Vagina (tissue), 2 donors: ENCODE measurements at places on chromosomes 6 and 20.

GRCh38 chr20:32637311-32637710, 36.4 kb downstream of the C20orf203 start:
- DNase-seq: no peak

GRCh38 chr20:25203871-25204320, 8.4 kb downstream of the ENTPD6 start:
- no peak for DNase-seq

DNA sequence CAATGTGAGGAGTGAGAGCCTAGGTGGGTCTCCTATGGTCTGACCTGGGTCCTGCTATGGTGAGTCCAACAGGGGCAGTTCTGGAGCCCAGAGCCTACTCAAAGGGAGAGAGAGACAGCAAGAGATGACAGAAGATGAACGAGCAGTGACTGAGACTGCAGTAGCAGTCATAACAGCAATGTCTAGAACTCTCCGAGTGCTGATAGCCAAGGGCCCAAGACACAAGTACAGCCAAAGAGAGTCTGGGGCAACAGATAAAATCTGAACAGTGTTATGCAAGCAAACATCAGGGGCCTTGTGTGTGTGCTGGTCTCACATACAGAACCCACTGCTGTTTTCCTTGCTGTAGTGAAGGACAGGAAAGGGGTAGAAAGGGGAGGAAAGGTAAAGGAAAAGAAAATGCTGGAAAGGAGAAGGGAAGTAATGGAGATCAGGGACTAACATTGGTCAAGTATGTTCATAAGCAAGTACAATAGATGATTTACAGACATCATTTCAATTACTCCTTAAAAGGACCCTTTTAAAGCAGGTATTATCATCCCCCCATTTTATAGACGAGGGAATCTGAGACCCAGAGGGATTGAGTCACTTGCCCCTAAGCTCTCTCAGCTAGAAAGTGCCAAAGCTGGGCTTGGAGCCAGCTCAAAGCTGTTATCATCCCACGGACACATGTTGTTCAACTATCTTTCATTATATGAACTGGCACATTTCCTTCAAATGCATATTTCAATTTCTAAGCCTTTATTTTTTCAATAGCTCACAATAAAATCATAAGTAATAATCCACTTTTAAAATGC, 182.3 kb upstream of the RAB32 start:
- DNase-seq: no peak

DNA sequence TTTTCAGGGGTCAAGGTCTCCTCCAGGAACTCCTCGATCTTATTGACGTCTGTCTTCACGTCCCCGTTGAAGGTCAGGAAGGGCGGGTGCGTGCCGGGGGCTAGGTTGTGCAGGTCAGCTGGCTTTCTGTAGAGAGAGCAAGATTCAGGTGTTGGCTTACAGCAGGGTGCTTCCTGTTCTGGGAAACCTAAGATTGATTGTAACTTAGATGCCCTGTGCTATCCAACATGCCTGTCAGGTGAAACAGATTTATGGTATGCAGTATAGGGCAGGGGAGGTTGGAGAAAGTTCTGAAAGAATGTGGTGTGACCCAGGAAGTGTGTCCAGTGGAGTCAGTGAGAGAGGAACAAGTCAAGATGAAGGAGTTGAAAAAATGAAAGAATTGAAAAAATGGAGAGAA, 66.4 kb downstream of the CLIC5 start:
- DNase-seq: no peak

DNA sequence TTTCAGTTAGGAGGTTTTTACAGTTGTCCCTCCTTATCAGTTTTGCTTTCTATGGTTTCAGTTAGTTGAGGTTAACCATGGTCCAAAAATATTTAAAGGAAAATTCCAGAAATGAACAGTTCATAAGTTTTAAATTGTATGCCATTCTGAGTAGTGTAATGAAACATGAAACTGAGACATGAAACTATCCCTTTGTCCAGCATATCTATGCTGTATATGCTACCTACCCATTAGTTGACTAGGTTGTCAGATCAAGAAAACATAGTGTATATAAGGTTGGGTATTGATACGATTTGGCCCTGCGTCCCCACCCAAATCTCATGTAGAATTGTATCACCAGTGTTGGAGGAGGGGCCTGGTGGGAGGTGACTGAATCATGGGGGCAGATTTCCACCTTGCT, 39.1 kb downstream of the VGLL2 start:
- DNase-seq: no peak

DNA sequence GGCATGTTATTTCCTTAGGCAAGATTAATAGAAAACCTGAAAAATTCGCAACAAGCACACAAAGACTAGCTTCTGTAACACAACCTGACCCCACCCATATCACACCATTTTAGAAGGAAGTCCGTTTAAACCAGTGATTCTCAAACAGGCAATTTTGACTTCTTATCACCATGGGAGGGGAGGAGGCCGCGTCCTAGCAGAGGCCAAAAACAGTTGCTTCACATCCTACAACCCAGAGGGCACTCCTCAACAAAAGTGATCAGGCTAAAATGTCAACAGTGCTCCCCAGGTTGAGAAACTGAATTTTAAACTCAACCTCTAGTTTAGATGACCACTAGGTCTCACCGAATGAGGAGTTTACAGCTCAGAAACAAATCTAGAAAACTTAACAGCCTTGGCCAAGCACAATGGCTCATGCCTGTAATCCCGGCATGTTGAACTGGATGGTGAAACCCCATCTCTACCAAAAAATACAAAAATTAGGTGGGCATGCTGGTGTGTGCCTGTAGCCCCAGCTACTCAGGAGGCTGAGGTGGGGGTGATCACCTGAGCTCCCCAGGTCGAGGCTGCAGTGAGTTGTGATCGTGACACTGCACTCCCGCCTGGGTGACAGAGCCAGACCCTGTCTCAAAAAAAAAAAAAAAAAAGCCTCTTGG, 3.4 kb downstream of the SNX5 start:
- no peak for DNase-seq

- DNase-seq: no peak
Measured at GRCh38 chr6:136307351-136307750, 17.7 kb upstream of the BCLAF1 start.

- no peak for DNase-seq
Measured at GRCh38 chr6:113645986-113646385, 211.2 kb upstream of the MARCKS start.

- no peak for DNase-seq
Measured at GRCh38 chr6:129954749-129955431, 63.5 kb upstream of the L3MBTL3 start.

- DNase-seq: no peak
Measured at GRCh38 chr6:55399351-55399750, 72.1 kb downstream of the GFRAL start.

DNA sequence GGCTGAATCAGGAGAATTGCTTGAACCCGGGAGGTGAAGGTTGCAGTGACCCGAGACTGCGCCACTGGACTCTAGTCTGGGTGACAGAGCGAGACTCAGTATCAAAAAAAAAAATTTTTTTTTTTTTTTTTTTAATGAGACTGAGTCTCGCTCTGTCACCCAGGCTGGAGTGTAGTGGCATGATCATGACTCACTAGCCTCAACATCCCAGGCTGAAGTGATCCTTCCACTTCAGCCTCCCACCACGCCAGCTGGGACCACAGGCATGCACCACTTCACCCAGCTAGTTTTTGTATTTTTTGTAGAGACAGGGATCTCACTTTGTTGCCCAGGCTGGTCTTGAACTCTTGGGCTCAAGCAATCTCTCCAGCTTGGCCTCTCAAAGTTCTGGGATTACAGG, 53.3 kb downstream of the MYO6 start:
- no peak for DNase-seq

GRCh38 chr6:77089776-77090175, 373.5 kb downstream of the HTR1B start:
- no peak for DNase-seq

- no peak for DNase-seq
Measured at GRCh38 chr6:15980801-15981200, 148.1 kb upstream of the MYLIP start.

DNA sequence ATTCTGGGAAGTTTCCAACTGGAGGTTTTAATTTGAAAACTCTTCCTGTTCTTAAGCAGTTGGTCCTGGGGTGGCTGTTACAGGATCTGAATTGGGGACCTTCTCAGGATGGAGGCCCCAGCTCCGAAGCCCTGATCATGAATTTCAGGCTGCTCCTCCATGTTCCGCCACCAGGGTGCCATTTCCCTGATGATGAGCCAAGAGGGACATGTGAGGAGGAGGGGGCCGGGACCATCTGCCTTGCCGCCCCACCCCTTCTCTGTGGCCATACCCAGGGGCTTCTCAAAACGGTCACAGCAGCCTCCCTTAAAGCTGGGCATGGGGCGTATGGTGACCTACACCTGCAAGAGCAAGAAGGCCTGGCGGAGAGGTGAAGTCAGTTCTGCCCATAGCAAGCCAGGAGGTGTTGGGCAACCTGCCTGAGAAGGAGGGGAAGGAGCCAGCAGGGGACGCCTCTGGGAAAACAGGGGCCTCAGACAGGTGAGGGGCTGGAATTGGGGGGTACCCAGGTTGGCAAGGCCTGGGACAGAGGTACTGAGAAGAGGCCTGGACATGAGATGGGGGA, 3.6 kb upstream of the BAK1 start:
- no peak for DNase-seq

DNA sequence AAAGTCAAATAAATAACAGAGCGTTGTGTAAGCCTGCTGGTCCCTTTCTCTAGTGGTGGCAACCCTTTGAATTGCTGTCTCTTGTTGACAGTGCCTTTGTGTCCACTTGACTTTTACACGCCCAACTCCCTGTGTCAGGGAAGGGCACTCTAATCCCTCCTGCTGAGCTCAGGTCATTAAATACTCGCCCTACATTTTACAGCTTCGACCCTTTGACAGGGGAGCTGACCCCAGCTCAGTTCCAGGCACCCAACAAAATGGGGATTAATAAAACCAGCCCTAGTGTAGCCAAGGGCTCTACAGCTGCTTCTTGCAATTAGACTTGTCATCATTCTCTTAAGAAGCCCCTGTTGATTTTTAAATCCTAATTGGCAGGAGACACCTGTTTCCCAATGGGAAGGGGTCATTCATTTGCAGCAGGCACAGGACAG, 308.2 kb downstream of the EYA4 start:
- no peak for DNase-seq

- DNase-seq: no peak
Measured at GRCh38 chr6:139640921-139641320, 266.5 kb upstream of the CITED2 start.

DNA sequence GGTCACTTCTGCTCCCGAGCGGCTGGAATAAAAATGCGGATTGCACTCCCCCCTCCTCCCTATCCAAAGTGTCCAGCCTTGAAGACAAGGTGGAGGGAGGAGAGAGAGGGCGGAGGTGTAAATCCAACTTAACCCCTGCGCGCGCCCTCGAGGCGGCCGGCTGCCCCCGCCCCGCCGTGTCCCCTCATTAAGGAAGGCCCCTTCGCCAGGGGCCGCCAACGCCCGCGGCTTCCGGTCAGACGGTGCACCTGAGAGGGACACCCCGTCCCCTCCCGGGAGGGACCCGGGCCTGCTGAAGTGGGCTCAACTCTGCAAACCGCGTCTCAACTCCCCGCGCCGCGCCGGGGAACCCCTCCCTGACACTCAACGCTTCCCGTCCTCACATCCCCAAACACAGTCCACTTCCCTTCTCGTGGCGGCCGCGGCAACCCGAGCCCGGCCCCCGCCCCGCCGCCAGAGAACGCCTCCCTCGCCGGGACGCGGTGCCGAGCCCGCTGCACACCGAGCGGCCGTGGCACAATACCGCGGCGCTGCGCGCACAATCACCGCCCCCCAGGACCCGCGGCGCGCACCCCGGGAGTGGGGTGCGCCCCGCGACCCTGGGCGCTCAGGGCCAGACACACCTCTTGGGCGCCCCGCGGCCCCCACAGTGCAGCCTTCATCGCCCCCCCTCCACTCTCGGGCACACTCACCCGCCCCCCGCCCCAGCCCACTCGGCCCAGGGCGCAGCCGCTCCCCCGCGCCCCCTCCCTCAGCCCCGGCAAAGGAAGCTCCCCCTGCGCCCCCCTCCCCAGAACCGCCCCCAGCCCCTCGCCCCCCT, 102.5 kb downstream of the NOL4L start:
- no peak for DNase-seq

DNA sequence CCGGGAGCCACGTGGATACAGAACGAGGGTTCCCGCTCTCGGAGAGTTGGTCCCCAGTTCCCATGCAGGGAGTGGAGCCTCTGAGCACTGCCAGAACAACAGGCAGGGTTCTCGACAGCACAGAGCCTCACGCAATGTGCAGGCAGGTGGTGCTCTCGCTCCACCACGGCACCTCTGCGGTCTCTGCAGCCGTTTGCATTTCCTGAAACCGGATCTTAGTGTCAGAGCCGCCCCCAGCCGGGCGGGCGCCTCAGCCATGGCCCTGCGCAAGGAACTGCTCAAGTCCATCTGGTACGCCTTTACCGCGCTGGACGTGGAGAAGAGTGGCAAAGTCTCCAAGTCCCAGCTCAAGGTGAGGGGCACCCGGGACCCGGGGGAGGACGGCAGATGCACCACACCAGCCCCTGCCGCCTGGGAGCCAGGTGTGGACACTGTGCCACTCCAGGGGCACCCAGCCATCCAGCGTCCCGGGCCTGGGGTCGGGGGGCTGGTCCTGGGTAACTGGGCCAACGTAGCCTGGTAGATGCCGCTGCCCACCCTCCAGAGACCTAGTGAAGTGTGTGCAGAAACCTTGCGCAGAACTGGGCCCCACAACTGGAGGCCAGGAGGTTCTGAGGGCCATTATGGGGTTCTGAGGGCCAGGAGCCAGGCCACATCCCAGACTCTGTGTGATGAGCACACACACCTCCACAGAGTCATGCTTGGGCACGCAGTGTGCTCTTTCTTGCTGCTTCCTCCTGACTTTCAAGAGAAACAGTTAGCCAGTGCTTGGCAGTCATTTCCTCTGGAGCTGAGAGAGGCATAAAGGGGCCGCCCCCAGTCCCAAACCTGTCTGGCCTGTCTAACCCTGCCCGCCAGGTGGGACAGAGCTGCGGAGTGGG, at the start of gene DEF6:
Gene DEF6, plus strand, starts transcription at position 218 of the 881 bp plus-strand sequence. Its CDS starts 39 bp downstream, at position 257.
- DNase-seq: no peak

- no peak for DNase-seq
Measured at GRCh38 chr6:1127597-1128288, 184.2 kb upstream of the FOXQ1 start.
